ENCODE measurements at places on chromosomes 4 and X. TPM values are rescaled to one million over a fixed set of nuclear protein-coding genes. Genes with fewer than 3 reads are reported as not detected.

DNA sequence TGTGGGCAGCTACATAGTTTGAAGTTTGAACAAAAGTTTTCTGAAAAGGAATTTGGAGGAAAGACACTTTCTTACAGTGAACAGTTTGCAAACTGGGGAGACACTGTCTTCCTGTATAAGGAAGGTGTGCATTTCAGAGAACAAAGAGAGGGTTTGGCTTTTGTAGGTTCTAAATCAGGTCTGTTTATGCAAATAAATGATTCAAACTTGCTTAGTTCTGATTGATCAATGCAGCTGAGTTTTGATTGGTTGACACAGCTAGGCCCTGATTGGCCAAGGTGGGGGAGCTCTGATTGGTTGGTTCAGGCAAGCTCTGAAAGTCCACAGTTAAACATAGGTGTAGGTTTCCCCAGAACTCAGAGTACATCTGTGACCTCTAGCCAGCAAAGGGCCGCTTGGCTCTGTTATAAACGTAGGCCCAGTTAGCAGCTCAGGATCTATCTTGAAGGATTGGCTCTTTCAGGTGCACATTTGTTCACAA, 63.0 kb upstream of the ENPP6 start:
- no peak for DNase-seq

Gene MAGEA1
- not detected for total RNA-seq

Gene SLITRK2
- total RNA-seq: 0.23 TPM

- no peak for DNase-seq
Measured at GRCh38 chrX:44891642-44892041, 18.7 kb downstream of the KDM6A start.

Gene XKRX
- 0.15 TPM for total RNA-seq

Gene ASB12
- not detected for total RNA-seq

- DNase-seq: no peak
Measured at GRCh38 chr4:129839687-129840086, 743.7 kb downstream of the C4orf33 start.

Gene POLN
- 0.87 TPM for total RNA-seq

DNA sequence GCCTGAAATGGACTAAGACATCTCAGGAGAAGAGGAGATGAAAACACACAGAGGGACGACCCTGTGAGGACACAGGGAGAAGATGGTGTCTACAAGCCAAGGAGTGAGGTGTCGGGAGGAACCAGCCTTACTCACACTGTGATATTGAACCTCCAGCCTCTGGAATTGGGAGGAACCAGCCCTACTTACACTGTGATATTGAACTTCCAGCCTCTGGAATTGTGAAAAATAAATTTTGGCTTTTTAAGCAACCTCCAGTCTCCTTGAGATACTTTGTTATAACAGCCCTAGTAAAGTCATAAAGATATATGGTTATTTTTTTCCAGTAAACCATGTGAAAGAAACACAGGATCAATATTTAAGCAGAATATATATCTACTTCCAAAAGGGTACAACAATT, 76.5 kb downstream of the DHRSX start:
- no peak for DNase-seq

Gene GRIA2
- total RNA-seq: not detected

DNA sequence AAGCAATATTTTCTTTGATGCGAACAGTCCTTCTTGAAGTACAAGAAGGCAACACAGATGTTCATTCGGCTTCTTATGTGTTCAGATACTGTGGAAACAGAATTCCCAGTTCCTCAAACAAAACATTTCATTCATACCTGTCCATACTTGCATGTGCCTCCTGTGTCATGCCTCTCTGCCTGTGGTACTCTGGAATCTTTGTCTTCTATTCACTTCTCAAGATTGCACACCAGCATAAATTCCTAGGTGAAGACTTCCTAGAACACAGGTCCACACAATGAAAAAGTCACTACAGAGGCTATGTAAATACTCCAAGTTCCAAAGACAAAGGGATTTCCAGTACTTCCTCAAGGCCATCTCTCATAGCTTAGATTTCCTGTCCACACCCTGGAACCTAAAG, 367.2 kb downstream of the AFF2 start:
- DNase-seq: no peak

- no peak for DNase-seq
Measured at GRCh38 chr4:83556816-83557215, 20.9 kb downstream of the GPAT3 start.

- DNase-seq: no peak
Measured at GRCh38 chrX:139559383-139560042, 29.0 kb downstream of the F9 start.

GRCh38 chr4:135177321-135177720, 975.7 kb upstream of the PABPC4L start:
- no peak for DNase-seq

Data from right lobe of liver (tissue), 6 donors.